SW 1271 (cell line): ENCODE measurements at places on chromosomes 7 and 10.

- DNase-seq: no peak
Observed at GRCh38 chr7:76998285-76998589, 33.9 kb downstream of the SPDYE17 start.

GRCh38 chr10:58267713-58268453 is at the start of gene IPMK:
Gene IPMK (minus strand): TSS chr10:58267894. CDS start chr10:58267611, 283 bp downstream.
- peak; percentile 40 for DNase-seq

DNA sequence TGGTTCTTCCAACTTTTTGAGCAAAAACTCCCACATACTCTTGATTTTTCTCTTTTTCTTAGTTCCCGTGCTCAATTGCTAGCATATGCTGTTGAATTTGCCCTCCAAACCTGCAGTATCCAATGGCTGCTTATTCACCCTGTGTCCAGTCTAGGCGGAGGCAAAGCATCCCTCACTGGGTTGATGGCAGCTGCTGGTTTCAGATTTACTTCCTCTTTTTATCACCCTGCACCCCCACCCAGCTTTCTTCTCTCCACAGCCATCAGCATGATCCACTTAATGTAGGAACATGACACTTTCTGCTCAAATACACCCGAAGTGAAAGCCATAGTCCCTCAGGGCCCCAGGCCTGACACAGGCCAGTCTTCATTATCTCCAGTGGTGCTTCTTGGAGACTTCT is 87.6 kb upstream of the ADARB2 start:
- DNase-seq: no peak

GRCh38 chr7:138886501-138886917 is 88.5 kb upstream of the ATP6V0A4 start:
- no peak for DNase-seq

- DNase-seq: no peak
Observed at GRCh38 chr7:114663502-114663901, 248.9 kb downstream of the FOXP2 start.

- DNase-seq: no peak
Observed at GRCh38 chr10:43407148-43407575, 1.8 kb downstream of the HNRNPF start.

DNA sequence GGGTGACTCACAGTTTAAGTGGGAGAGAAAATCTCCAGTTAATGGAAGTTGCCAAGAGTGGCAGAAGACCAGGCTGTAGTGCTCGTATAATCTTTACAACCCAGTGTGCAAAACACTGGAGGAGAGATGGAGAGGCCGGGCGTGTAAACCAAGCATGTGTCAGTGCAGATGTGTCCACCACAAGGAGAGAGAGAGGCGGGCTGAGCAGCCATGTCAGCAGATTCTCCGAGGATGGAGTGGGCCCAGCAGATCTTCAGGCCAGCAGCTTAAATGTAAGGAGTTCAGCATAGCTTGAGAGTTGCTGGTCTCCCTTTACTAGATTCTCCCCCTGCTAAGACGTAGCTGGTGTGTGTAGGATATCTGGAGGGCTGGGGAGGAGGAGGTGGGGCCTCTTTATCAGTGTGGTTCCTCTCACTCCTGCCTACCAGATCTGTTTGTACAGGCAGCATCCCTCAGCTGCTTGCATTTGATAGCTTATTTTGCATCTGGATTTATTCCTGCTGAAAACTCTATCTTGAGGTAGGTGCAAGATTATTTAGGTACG is 13.7 kb downstream of the BPGM start:
- no peak for DNase-seq

DNA sequence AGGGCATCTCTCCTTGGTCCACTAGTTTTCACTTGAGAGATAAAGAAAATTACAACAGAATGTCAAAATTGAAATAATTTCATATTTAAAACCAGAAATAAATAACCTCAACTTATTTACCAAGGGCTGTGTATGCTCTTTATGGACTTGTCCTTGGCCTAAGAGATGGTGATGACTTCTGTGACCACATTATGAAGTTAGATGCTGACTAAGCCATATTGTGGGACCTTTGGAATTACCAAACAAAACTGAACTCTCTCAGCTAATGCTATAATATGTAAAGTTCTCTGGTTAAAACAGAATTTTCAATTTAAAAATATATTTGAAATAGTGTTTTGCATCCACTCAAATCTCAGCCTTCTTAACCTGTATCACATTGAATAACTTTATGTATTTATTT is 38.9 kb downstream of the CALCR start:
- no peak for DNase-seq
